ENCODE measurements at places on chromosomes 2 and 18.

DNA sequence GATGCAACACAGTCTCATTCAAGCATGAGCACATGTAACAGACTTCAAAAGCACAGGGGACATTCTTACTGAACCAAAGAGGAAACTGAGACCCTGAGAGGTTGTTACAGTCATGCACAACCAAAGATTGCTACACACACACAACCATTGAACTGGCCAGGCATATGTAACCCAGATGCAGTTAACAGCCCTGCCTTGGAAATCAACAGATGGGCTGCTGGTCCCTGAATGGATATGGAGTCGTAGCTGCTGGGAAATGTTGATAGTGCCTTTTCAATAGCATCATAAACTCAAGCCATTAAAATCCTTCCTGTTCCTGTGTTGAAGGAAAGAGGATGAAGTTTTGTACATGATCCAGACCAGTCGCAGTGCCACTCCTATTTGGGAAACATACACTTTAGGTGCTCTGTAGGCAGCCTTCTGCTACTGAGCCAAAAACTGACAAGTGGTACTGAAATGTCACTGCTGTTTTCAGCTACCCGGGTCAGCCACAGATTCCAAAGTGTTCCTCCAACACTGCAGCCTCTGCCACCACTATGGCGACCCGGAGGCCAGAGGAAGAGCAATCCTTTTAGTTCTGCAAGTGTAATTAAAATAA, 143.9 kb downstream of the CCBE1 start:
- DNase-seq: no peak

GRCh38 chr2:105873721-105874120, 129.0 kb downstream of the NCK2 start:
- no peak for DNase-seq

GRCh38 chr2:11073251-11073650, 82.0 kb upstream of the SLC66A3 start:
- DNase-seq: no peak

GRCh38 chr2:10371441-10372196, 68.9 kb downstream of the HPCAL1 start:
- no peak for DNase-seq

- DNase-seq: no peak
Measured at GRCh38 chr2:72293620-72294019, 146.0 kb upstream of the CYP26B1 start.

DNA sequence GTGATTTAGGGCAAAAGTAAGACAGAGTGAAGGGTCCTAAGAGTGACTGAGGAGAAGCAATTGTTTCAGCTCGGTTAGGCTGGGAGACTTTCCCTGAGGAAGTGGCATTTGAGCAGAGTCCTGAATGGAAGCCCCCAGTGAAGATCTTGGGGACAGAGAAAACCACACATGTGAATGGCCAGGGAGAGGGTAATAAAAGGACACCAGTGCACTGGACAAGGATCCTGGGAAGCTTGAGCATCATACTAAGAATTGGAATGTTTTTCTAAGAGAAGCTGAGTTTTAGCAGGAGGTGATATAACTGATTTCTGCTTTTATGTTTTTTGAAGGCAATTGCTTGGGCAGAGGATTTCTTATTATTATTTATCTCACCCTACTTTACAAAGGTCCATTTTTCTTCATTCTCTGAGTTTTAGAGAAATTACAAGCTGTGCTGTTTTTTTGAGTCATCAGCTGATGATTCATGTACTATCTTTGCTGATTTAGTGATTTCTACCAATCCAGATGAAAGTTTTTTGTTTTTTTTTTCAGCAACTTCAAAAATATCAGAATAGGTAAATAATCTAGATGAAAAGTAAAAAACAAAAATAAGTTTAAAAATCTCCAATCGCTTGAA, 43.5 kb downstream of the MFSD6 start:
- no peak for DNase-seq

GRCh38 chr2:150478200-150478974, 9.1 kb downstream of the RND3 start:
- DNase-seq: no peak

- DNase-seq: no peak
Measured at GRCh38 chr2:6773007-6773693, 92.6 kb downstream of the CMPK2 start.

- DNase-seq: no peak
Measured at GRCh38 chr2:20539776-20540586, 93.1 kb downstream of the RHOB start.

GRCh38 chr2:152879275-152879674, 160.9 kb downstream of the ARL6IP6 start:
- no peak for DNase-seq

DNA sequence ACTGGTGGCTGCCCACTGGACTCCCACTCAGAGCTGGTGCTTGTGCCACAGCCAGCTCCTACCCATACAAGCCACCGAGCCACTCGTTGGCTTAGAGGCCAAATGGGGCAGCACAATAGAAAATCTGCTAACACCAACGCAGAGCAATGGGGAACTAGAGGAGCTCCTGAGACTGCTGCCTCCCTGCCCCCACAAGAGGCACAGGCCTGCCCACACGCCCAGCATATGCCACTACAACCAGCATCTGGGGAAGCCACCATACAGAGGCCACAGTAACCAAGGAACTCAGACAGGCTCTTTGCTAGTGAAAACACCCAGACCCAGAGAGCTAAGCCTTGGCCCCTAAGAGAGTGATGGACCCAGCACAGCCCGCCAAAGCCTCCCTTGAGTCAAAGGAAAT, 231.2 kb upstream of the RAB6C start:
- DNase-seq: no peak

GRCh38 chr18:39846265-39846664, 2108.8 kb upstream of the PIK3C3 start:
- DNase-seq: no peak

- no peak for DNase-seq
Measured at GRCh38 chr2:184689638-184690037, 91.3 kb downstream of the ZNF804A start.

DNA sequence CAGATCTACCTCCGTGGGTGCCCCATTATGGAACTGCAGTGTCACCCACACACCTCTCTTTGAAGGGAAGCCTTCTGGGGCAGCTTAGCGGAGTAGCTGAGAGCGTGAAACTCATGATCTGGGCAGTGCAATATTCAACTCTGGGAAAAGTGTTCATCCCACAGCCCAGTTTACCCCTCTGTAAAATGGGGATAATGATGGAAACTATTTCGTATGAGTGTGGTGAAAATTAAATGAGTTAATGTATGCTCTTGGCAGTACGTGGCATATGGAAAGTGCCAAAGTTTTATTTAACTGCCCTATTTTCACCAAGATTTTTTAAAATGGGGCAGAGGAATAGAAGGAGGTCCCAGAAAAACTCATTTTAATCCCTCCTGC, 11.5 kb downstream of the EVX2 start:
- no peak for DNase-seq

- no peak for DNase-seq
Measured at GRCh38 chr2:8094526-8094925, 587.3 kb upstream of the ID2 start.

- no peak for DNase-seq
Measured at GRCh38 chr18:67896451-67896850, 379.9 kb upstream of the DSEL start.

- DNase-seq: no peak
Measured at GRCh38 chr18:13124411-13124810, 94.1 kb upstream of the LDLRAD4 start.

DNA sequence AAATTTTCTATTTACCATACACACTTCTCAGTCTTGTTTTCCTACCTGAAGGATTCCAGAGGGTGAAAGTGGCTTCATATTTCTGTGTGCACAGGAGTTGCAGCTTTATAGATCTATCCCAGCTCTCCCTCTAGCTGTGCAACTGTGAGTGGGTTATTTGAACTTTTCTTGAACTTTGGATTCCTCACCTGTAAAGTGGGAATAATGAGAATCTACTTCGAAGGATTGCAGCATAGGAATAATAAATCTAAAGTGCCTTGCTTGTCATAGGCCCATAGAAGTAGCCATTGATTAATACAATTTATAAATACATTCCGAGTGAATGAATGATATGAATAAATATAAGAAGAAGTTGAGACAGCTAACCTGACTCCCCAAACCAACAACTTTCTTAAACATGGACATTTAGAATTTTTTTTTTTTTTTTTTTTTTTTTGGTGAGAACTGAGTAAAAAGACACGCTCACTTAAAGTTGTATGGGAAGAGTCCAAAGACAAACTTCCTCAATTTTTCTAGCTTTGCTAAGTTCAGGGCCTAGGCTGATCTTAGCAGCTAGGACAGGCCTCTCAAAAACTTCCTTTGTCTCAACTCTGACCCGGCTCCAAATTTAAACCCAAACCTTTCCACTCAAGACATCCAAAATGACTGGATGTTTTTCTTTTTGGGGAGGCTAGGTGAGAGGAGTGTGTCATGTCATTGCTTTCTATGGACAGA, 203.3 kb upstream of the FBXO11 start:
- no peak for DNase-seq

DNA sequence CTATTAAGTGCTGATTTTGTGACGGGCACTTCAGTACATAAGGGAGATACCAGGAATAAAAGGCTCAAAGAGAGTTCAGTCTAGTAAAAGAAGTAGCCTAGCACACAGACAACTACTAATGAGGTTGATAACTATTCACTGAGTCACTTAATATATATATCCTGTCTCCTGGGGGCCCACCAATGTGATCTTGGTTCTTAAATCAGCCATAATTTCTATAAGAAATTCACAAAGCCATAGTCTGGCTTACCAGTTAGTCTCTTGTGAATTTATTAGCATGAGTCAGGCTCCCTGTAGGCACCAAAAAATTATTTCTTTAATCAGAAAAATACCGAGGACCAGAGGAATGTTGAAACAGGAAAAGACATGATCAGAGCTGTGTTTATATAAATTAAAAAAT, 10.4 kb downstream of the KCNE4 start:
- no peak for DNase-seq

DNA sequence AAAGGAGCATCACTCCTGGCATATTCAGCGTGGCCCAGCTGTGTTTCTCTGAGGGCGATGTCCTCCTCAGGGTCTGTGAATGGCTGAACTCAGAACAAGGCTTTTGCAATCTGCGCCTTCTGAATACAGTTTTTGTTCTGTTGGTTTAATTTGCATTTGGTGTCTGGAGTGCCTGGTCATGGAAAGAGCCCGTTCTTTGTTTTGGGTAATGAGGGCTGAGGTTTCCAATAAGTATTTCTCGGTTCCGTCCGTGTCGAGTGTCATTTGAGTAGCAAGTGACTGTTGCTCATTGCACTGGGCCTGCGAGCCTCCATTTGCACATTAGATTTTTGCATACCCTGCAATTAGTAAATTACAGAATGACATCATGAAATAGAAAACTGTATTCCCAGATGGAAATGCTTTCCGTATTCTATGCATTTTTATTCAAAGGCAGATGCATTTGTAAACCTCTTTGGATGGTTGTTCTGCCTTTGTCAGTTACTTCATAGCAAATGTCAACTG, 57.3 kb downstream of the NEDD4L start:
- DNase-seq: no peak

DNA sequence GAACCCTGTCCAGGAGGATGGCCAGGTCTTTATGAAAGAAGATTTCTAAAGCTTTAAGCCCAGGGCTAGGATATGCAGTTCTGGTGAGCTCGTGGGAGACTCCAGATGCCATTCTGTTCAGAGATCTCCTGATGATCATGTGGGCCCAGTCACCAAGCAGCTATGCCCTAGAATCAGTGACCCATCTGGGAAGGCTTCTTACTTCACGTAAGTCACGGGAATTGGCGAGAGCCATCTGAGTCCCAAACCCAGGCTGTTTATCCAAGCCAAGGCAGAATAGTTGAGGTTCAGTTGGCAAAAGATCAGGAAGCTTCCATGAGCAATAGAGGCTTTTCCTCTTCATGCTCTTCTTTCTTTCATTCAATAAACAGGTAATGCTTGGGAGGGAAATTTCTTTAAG, 23.9 kb downstream of the ANTXR1 start:
- DNase-seq: no peak

DNA sequence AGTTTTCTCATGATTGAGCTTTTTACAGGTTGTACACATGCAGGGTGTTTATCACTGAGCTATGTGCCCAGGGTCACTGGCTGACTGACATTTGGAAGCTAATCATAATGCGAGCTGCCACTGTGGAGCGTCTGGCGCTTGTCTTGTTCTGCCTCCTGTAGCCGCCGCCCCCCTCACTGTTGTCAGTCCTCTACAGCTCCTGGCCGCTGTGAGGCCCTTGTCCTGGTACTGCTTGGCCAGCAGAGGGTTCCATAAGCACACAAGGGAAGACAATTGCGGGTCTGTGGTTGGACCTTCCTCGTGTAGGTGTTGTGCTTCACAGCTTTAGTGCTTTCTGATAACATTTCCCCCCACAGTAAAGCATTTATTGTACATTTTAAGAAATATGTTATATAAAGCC, 105.6 kb upstream of the LDLRAD4 start:
- DNase-seq: no peak

GRCh38 chr2:15732341-15733077, 140.8 kb downstream of the DDX1 start:
- DNase-seq: no peak

GRCh38 chr18:41153871-41154270, 801.2 kb upstream of the PIK3C3 start:
- no peak for DNase-seq

DNA sequence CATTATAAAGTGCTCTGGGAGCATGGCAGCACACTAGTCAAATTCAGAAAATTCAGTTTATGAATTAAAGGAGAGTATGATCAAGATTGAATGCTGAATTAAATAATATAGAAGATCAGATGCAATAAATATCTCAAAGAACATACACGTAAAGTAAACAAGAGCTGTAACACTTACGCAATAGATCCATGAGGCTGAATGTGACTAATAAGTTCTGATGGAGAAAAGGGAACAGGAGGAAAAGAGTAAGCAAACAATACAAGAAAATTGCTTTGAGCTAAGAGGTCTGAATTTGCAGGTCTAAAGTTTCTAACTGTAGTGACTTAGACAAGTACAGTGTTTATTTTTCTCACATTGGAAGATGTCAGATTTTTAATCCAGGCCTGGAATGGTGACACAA, 646.7 kb upstream of the ZNF804A start:
- DNase-seq: no peak

- no peak for DNase-seq
Measured at GRCh38 chr2:197256021-197256420, 54.6 kb downstream of the ANKRD44 start.

DNA sequence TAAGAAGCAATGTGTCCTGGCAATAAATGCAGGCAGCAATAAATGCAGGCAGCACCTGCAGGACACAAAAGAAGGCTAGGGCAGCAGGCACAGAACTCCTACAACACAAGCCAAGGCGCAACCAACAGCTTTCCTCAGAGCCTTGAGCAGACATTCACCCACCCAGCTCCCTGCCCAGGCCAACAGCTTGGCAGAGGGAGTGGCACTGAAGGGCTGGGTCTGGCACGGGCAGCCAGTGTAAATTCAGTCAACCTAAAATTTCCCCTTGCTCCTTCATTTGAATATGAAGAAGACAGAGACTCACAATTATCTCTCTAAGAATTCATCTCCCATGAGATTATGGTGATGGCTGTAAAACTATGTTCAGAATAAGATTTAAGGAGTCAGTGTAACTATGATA, 35.4 kb downstream of the AAK1 start:
- DNase-seq: no peak

- DNase-seq: no peak
Measured at GRCh38 chr2:219637842-219638185, 10.4 kb downstream of the SLC4A3 start.

- DNase-seq: no peak
Measured at GRCh38 chr2:239279508-239280295, 121.1 kb downstream of the HDAC4 start.

GRCh38 chr2:46909771-46910419, 5.7 kb downstream of the MCFD2 start:
- no peak for DNase-seq
